ENCODE measurements at places on chromosomes 6 and 20. TPM values are rescaled to one million over a fixed set of nuclear protein-coding genes. Genes with fewer than 3 reads are reported as not detected.

DNA sequence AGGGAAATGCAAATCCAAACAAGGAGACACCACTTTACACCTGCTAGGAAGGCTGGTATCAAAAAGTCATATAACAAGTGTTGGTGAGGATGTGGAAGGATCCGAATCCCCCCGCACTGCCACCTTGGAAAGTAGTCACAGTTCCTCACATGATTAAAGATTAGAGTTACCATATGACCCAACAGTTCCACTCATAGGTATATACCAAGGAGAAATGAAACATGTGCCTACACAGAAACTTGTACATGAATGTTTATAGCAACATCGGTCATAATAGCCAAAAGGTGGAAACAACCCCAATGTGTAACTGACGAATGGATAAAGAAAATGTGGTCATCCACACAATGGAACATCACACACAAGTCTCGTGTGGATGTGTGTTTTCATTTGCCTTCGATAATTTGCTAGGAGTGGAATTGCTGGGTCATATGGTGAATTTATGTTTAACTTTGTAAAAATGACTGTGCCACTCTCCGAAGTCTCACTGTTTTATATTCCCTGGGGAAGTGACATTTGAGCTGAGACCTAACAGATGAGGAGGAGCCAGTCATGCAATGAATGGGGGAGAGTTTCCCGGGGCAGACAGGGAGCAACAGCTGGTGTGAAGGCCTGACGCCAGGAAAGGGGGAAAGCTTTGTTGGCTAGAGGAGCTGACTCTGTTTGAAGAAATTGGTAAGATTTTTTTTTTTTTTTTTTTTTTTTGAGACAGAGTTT lies 125.9 kb upstream of the MLN start:
- H3K27me3 ChIP-seq: no peaks in the 10 kb centered on the region
- no peaks in the 10 kb centered on the region for H3K4me1 ChIP-seq
- no peaks in the 10 kb centered on the region for H3K36me3 ChIP-seq
- no peak for DNase-seq
- no peak overlapping the region for H3K27ac ChIP-seq

GRCh38 chr20:37364927-37365272 lies 19.0 kb downstream of the SRC start:
- H3K4me1 ChIP-seq: peaks cover 12% of the 10 kb centered on the region
- H3K27ac ChIP-seq: no peak overlapping the region
- no peak overlapping the region for H3K4me3 ChIP-seq
- peaks cover 8% of the 10 kb centered on the region for H3K36me3 ChIP-seq

DNA sequence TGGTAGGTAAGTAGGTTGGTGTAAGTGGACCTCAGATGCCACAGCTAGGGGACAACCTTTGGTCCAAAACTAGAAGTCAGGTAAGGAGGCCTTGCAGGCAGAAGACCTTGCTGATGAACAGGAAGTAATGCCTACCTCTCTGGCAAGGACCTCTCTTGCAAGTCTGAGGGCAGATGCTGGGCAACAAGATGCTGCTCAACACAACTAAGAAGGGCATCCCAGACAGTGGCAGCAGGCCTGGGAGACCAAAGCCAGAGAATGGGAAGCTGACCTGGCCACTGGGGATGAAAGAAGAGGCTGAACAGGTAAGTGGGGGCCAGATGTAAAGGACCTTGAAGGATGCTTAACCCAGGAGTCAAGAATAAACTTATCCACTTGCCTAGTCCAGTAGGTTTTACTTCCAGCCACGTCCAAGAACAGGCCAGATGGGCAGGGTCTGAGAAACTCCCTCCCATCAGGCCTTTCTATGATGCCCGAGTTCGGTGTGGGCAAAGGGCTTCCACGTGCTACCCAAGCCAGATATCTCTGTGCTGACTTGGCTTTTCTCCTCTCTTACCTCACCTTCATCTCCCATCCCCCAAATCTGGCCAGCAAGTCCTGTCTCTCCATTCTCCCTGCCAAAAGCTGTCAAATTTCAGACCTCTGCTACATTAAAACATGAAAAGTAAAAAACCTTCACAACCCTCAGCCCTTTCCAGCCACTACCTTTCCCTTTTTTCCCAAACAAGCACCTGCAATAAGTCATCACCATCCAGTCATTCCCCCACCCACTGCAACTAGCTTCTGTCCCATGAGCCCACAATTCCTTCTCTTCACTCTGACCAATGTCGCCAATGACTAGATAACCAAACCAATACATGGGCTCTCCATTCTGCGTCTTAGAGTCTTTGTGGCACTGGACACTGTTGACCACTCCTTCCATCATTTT lies 11.5 kb upstream of the PLCG1 start:
- DNase-seq: no peak
- no peaks in the 10 kb centered on the region for H3K4me1 ChIP-seq
- peaks cover 14% of the 10 kb centered on the region for H3K36me3 ChIP-seq
- H3K27ac ChIP-seq: no peak overlapping the region

Gene GMPR
- 18.8 TPM for total RNA-seq

DNA sequence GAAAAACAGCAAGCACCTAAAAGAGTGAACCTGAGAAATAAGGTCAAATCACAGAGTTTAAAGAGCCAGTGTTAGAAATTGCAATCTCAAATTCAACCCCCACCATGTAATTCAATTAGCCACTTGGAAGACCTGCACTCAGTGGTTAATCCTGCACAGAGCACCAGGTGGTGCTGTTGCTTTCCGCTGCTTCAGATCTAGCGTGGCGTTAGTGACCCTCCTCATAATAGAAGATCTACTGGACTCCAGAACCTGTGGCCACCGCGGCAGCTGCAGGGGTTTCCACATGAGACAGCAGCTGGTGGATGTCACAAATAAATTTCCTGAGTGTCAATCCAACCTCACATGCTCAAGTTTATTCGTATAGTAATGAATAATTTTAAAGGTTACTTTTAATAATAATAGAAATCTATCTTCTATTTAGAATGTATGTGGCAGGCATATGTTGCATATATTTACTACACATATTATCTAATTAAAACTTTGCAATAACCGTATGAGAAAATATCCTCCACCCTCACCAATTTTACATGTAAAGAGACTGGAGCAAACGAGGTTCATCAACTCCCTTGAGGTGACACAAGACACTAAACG lies 84.4 kb downstream of the SYNE1 start:
- H3K36me3 ChIP-seq: no peaks in the 10 kb centered on the region
- H3K27me3 ChIP-seq: no peaks in the 10 kb centered on the region
- DNase-seq: peak; percentile 75
- H3K27ac ChIP-seq: no peak overlapping the region
- no peaks in the 10 kb centered on the region for H3K4me1 ChIP-seq

DNA sequence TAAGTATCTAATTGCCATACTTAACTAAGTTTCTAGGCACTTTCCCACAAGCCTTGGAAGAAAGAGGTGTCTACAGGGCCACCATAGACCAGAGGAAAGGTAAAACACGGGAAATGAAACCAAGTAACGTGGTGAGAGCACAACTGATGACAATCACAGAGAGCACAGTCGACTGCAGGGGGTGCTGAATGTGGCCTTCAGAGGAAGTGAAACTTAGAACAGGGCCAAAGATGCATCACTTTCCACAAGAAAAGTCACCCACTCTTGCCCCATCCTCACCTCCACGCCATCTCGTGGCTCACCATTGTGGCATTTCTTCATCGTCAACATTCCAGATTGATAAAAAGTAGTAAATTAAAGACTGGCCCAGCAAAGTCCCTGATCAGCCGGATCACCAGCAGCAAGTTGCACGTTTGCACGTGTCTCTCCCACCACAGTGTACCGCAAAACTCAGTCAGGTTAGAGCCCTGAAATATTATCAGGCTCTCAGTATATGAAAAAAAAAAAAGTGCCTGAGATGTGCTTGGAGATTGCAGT lies 31.4 kb downstream of the HIVEP2 start:
- no peak overlapping the region for H3K27ac ChIP-seq
- no peak for DNase-seq
- H3K4me3 ChIP-seq: no peak overlapping the region
- no peaks in the 10 kb centered on the region for H3K36me3 ChIP-seq
- no peaks in the 10 kb centered on the region for H3K4me1 ChIP-seq

- H3K4me1 ChIP-seq: no peaks in the 10 kb centered on the region
- H3K27ac ChIP-seq: no peak overlapping the region
- no peak for DNase-seq
- no peaks in the 10 kb centered on the region for H3K27me3 ChIP-seq
- H3K4me3 ChIP-seq: no peak overlapping the region
- H3K36me3 ChIP-seq: no peaks in the 10 kb centered on the region
These were observed 612.4 kb upstream of the IMPG1 start for GRCh38 chr6:76684875-76685274.

- no peak overlapping the region for H3K4me3 ChIP-seq
- no peaks in the 10 kb centered on the region for H3K27me3 ChIP-seq
- H3K27ac ChIP-seq: no peak overlapping the region
- no peaks in the 10 kb centered on the region for H3K36me3 ChIP-seq
- DNase-seq: no peak
- no peaks in the 10 kb centered on the region for H3K4me1 ChIP-seq
These were observed 182.5 kb downstream of the ZNF217 start for GRCh38 chr20:53411129-53411528.

GRCh38 chr6:110538416-110539160 lies 62.2 kb upstream of the SLC22A16 start:
- DNase-seq: no peak
- no peaks in the 10 kb centered on the region for H3K36me3 ChIP-seq
- no peak overlapping the region for H3K4me3 ChIP-seq
- no peak overlapping the region for H3K27ac ChIP-seq
- no peaks in the 10 kb centered on the region for H3K27me3 ChIP-seq

- peaks cover 15% of the 10 kb centered on the region for H3K27me3 ChIP-seq
- no peaks in the 10 kb centered on the region for H3K4me1 ChIP-seq
- no peak overlapping the region for H3K27ac ChIP-seq
- no peaks in the 10 kb centered on the region for H3K36me3 ChIP-seq
- DNase-seq: no peak
These were observed 6.1 kb upstream of the TMEM74B start for GRCh38 chr20:1190847-1191246.

DNA sequence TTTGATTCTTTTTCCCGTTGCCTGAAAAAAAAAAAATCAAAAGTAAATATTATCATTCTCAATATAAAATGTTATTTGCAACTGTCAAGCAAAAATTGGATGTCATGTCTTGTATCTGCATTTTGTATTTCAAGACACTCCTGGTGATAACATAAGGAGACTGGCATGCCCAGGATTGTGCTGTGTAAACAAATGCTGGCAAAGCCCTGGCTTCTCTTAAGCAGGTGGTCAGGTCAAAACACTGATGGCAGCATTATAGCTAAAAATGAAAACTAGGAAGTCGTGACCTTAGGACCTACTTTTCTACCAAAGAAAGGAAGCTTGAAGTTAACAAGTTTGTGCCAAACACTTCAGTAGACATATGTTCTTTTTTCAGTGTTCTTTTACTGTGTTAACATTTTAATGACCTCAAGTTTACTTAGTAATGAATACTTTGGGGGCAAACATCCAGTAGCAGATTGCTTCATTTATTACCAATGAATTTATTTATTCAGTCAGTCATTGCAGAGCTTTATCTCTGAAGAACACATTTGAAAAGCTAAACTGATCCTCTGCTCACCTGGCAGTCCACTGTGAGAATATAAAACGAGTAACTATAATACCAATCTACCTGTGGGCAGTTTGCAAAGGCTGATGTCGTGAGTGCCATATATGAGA lies 243.1 kb upstream of the FLRT3 start:
- H3K4me1 ChIP-seq: no peaks in the 10 kb centered on the region
- H3K36me3 ChIP-seq: no peaks in the 10 kb centered on the region
- DNase-seq: no peak
- H3K4me3 ChIP-seq: no peak overlapping the region
- no peaks in the 10 kb centered on the region for H3K27me3 ChIP-seq

Gene RAET1L
- total RNA-seq: not detected

Gene KCNQ5
- 0.49 TPM for total RNA-seq

DNA sequence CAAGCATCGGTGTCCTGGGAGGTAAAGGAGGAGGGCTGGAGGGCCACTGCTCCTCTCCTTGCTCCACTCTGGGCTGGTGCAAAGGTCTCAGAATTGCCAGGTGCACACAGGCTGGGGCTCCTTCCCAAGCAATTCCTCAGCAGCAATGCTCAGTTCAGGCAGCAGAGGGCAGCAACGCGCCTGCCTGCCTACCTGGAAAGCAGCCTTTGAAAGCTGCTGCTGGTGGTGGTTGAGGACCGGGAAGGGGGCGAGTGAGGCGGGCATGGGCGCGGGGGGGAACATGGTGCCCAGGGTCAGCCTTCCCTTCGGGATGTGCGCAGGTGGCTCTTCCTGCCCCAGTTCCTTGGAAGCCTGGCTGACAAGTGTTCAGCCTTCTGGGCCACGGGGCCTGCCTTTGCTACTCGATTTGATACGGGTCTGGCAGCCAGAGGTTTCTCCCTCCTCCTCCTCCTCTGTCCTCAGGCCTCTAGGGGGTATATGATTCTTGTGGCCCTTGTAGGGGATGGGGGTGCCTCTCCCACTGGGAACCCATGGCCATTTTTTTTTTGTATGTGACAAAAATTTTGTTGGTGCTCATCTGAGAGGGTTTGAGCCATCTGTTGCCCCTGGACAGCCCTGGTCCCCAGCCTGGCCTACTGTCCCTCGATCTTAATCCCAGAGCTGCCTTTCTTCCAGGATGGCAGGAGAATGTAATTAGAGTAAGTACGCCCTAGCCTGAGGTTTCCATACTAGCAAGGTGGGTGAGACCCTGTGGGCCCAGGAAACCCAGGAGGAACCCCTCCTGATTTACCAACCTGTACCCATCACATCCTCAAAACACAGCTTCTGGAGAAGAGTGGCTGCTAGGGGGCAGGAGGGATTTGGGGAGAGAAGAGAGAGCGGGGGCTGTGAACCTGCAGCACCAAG lies 20.1 kb downstream of the MRPS18A start:
- no peak overlapping the region for H3K4me3 ChIP-seq
- H3K27ac ChIP-seq: no peak overlapping the region
- DNase-seq: peak; percentile 88
- H3K4me1 ChIP-seq: peaks cover 34% of the 10 kb centered on the region
- no peaks in the 10 kb centered on the region for H3K36me3 ChIP-seq
- H3K27me3 ChIP-seq: no peaks in the 10 kb centered on the region

Gene SLC13A3
- total RNA-seq: 0.49 TPM

GRCh38 chr20:9280666-9281065 lies 211.8 kb downstream of the PLCB4 start:
- H3K4me3 ChIP-seq: no peak overlapping the region
- H3K27ac ChIP-seq: peak overlapping the region; percentile 4
- H3K4me1 ChIP-seq: peaks cover 36% of the 10 kb centered on the region

- peaks cover 15% of the 10 kb centered on the region for H3K4me1 ChIP-seq
- peak overlapping the region; percentile 34 for H3K4me3 ChIP-seq
- no peaks in the 10 kb centered on the region for H3K36me3 ChIP-seq
These were observed 493 bp downstream of the CRYBG1 start for GRCh38 chr6:106360989-106361430.

All from sigmoid colon (tissue), 7 donors.